ENCODE measurements at places on chromosomes 2 and 18. TPM values are rescaled to one million over a fixed set of nuclear protein-coding genes. Genes with fewer than 3 reads are reported as not detected.

Gene FARSB
- total RNA-seq, result 12.0 TPM

GRCh38 chr2:240391111-240392051 lies 44.1 kb upstream of the GPC1 start:
- no peak for DNase-seq

DNA sequence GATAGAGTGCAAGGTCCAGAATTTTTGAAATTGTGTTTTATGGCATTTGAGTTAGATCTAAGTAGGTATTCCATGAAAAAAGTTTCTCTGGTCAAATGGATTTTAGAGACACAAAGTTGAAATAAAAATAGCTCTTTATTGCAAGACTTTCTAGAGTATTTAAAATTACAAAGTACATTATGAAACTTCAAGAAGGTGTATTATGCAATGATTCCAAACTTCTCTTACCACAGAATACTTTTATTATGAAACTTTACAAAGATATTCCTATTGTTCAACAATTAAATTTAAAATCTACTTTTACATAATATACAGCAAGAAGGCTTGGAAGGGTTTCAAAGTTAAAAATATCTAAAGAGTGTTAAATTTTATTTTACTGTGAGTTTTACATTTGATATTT lies 65.9 kb downstream of the CALCRL start:
- DNase-seq, result no peak

- no peak for DNase-seq
Observed at GRCh38 chr2:133405252-133405651, 163.0 kb downstream of the NCKAP5 start.

GRCh38 chr18:61727241-61728193 lies 165.3 kb downstream of the RNF152 start:
- DNase-seq, result no peak

GRCh38 chr2:32772638-32773447 lies 145.0 kb downstream of the TTC27 start:
- peak; percentile 71 for DNase-seq

GRCh38 chr2:15047184-15047583 lies 414.7 kb downstream of the LRATD1 start:
- no peak for DNase-seq

Data from umbilical cord (tissue), 2 donors.